ENCODE measurements at places on chromosomes 3 and 15.

DNA sequence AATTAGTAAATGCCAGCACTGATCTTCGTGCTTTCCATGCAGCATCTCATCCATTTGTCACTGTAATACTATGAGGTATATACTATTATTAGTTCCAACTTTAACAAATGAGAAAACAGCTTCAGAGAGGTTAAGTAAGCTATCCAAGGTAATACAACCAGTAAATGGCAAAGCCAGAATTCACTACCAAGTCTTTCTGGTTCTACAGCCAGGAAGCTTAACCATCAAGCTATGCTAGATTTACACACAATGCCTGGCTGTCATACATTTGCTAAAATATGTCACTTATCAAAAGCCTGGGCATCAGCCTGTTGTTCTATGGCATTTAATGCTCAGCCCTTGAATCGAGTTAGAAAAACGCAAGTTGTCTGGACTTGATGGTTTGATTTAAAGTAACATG is 32.6 kb downstream of the TMOD2 start:
- DNase-seq: no peak

- DNase-seq: no peak
Measured at GRCh38 chr3:174202116-174202515, 657.0 kb upstream of the NAALADL2 start.

DNA sequence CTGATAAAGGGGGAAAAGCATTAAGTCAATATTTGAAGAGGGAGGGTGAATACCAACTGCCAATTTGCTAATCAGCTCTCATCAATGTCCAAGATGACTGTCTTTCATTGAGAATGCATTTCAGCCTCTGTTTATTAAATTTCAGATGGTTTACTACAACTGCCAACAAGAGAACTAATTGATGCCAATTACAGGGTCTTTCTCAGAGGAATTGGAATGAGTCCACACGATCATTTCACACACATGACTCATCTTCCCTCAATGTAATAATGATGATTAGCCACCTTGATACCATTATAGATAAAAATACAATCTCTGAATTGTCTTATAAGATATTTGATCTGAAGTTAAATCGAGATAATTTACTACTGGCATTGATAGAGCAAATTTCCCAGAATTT is 1274.4 kb downstream of the ROBO2 start:
- DNase-seq: no peak

- peak; percentile 23 for DNase-seq
Measured at GRCh38 chr15:82894971-82895520, 57.5 kb downstream of the HOMER2 start.

DNA sequence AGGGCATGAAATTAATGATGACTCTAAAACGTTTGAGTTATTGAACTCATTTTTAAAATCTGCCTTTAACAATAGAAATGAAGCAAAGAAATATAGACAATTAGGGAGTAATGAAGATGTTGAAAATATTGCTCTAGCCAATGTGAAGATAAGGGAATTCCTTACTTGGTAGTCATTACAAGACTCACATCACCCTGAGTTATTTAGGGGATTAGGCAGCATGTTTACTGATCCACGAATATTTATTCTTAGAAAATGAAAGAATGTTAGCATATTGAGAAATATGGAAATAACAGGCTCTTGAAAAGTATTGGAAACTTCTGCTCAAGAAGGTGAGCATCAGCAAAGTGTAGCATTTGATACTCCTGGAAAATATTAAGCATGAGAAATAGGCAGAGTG is 398.1 kb upstream of the ARPP21 start:
- no peak for DNase-seq

DNA sequence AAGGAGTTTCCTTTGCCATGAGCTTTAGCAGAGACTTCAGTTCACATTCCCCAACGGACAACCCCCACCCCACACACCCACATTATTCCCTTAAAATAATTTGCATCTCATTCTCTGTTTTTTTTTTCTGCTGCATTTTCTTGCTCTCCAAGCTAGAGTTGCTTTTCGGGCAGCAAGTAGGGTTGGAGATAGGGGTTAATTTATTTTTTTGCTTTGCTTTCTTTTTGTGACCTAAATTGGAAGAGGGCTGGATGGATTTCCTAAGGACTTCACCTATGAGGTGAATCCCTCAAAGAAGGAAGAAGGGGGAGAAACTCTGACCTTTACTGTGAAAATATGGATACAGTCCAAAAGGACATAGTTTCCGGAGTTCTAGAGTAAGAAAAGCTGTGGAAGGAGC is 6.6 kb downstream of the SOX2 start:
- DNase-seq: no peak

GRCh38 chr3:134640378-134640777 is 10.4 kb downstream of the KY start:
- no peak for DNase-seq

DNA sequence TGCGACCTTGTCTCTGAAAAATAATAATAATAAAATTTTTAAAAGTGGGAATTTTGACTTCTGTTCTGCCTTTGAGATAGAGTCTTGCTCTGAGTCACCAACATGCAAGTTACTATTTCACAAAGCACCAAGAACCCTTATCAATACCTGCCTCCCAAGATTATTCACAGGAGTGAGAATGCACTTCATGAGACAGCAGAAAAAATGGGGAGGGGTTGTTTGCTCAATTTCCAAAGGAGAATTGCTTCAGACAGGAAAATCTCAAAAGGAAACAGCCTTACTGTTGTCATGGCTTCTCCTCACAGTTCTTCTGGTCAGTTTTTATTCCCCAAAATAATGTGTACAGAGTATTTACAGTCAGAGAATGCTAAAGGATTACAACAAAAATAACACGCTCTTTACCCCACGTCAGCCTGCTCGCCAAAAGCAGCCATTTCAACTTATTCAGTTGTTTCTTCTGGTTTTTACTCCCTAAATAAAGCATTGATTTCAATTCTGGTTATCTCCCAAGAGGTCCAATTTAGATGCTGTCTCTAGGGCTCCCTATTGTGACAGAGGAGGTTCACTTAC is 89.0 kb downstream of the PPCDC start:
- no peak for DNase-seq

- DNase-seq: peak; percentile 29
Measured at GRCh38 chr3:55013145-55013925, 85.5 kb upstream of the LRTM1 start.

- DNase-seq: peak; percentile 86
Measured at GRCh38 chr3:179451265-179452175, at the start of gene GNB4. TSS of gene GNB4 (minus strand) at chr3:179451470. CDS start at chr3:179426200, 25,270 bp downstream.

- no peak for DNase-seq
Measured at GRCh38 chr3:194282436-194283122, 68.5 kb downstream of the CPN2 start.
